ENCODE measurements at places on chromosomes 12 and 14.

- DNase-seq: peak; percentile 47
Observed at GRCh38 chr12:117444781-117445180, 83.4 kb upstream of the NOS1 start.

DNA sequence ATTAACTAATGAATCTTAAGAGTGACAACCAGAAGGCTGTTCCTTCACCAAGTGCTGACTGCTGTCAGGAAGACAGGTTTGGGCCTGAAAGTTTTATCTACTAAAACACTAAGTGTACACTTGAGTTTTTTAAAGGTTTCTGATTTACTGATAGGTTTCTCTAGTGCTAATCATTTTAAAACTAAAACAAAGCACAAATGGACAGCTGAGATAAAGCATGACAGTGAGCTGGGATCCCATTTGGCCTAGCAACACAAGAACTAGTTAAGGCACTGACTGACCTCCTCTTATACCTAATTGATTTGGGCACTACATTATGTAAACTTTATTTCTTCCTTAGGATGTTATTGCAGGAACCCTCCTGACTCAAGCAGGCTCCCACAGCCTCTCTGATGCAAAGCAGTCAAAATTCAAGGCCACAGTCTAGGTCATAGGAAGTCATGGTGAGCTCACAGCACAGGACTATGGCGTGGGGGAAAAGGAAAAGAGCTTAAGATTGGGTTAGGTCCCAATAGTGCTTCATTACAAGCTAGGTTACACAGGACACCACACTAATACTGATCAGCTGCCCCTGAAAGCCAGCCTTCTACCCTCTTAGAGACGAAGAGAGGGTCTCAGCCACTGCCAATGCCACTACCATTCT is 3.5 kb downstream of the STXBP6 start:
- DNase-seq: no peak

DNA sequence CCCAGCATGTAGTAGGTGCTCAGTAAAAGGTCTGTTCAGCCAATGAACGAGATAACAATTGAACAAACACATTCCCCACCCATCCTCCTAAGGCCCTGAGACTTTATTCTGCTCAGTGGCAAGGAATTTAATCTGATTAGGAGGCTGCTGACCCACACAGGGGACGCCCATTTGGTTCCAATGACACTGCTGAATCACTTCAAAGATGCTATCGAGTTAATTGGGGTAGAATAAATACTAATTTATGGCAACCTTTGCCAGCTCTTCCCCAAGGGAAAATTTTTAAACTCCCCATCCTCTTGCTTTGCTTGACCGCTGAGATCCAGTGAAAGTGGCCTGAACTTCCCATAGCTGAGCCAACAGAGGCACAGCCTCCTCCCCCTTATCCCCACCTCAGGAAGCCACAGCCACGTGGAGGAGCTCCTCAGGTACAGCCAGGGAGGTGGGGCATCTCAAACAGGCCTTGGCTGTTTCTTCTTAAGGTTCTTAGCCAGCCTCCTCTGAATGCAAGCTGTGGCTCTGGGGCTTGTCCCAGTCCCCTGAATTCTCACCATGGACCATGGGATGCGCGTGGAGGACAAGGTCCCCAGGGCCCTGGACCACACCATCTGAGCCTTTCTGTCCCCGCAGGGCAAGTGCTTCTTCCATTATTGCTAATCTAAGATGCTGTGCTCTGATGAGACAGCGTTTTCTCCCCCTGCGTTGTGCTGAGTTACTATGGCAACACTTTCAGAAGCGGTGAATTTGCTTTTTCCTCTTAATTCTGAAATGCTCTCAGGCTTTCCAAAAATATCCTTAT is 26.7 kb downstream of the C14orf132 start:
- DNase-seq: no peak

DNA sequence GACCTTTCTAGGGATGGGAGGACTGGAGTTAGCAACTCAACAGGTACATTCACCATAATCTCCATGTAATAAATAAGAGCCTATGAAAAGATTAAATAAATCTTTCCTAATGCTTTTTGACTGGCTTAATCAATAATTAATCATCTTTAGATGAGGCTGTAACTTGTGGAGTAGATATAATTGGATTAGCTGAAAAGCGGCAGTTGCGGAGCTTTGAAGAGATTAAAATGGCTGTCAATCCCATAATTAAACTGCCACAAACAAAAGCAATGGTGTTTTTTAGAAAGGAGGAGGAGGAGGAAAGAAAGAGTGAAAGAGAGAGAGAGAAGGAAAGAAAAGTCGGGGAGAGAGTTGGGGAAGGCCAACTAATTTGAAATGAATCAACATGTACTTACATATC is 70.7 kb upstream of the TMEM263 start:
- no peak for DNase-seq

DNA sequence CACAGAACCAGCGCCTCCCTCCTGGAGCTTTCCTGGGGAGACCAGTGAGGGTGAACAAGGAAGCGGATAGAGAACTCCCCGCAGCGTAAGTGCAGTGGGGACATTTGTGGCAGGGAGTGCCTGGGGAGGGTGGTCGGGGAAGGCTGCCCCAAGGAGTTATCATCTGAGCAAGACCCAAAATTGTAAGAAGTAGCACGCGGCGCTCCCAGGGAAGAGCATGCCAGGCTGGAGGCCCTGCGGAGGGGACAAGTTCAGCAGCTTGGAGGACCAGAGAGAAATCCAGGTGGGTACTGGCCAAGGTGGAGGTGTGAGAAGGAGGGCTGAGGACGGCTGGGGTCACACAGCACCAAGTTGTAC is 46.2 kb upstream of the RIMBP2 start:
- DNase-seq: no peak

GRCh38 chr12:24084800-24085199 is 135.3 kb upstream of the SOX5 start:
- no peak for DNase-seq

DNA sequence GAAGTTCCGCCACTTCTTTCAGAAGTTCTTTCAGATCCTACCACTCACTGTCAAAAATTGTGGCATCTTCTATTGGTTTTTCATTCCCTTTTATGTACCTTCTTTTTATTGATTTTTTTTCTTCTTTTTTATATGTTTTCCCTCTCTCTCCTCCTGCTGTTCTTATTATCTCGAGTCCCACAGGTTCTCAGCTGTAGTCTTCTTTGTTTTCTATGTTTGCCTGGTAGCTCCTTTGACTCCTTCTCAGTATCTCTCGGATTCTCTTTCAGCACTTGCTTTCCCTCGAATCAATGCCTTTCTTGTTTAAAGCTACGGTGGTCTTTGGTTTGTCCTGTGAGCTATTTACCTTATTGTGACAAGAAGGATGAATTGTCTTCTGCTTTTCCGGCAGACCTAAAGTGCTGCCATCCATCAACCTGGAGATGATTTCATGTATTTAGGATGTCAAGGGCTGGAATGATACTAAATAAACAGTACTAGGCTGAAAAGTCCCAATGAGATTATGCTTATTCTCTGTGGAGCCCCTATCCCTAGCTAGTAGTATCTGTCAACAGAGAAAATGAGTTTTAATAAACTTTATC is 541.7 kb downstream of the NOVA1 start:
- no peak for DNase-seq

- DNase-seq: no peak
Observed at GRCh38 chr12:40622246-40622838, 69.9 kb upstream of the CNTN1 start.

- no peak for DNase-seq
Observed at GRCh38 chr12:2261708-2262107, 208.9 kb downstream of the CACNA1C start.

DNA sequence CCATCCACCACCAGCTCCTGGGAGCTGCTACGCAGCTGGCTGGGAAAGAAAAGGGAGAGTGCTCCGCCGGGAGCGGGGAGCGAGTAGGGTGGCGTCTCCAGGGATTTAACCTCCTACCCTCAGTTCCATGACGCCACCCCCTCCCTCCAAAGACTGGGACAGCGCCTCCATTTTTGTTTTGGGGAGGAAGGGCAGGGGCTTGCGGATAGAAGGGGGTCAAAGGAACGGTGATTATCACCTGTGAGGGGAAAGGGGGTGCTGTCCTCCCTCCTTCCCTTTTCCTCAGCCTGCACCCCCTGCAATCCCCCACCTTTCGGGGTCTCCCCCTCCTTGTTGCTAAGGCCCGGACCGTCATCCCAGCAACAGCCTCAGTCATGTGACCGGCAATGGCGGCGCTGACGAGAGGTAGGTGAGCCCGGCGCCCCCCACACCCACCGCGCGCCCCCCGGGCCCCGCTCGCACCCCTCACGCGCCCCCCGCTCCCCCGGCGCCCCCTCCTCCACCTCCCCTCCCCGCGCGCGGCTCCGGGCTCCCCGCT is at the start of gene DTX3:
TSS of gene DTX3 (plus strand) at position 371 of the 538 bp plus-strand sequence. CDS start 1,694 bp downstream, outside the sequence.
- no peak for DNase-seq

DNA sequence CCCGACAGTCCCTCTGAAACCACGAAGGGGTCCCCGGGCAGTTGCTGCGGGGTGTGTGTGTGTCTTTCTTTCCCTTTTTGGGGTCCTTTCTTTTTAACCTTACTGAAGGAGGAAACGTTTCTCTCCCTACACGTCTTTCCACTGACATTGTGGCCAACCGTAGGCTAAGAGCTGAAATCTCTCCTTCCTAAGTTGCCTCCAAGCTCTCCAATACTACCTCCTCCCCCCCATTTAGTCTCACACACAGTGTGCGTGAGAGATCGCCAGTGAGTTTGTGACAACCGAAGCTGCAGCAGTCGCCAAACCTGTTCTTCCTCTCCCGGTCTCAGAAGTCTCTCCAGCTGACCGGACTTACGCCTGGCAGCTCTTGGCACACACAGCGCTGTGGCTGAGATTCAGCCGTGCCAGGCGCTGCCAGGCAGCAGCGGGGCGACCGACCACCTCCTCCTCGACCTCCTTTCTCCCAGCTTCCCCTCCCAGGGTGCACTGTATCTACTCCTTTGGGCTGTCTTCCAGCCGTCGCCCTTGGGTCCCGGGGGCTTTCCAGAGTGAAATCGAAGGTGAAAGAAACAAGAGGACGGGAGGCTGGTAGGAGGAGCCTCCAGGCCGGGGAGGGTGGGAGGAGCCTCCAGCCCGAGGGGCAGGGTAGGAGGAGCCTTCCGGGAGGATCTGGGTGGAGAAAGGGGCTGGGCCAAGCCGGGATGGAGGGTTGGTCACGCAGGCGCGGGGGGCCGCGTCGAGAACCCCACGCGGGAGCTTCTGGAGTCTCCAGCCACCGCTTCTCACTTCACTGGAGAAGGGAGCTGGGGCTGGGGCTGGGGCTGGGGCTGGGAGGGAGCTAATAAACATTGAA is at the start of gene TMTC2:
TSS of gene TMTC2 (plus strand) at position 739 of the 853 bp plus-strand sequence.
- DNase-seq: peak; percentile 66

DNA sequence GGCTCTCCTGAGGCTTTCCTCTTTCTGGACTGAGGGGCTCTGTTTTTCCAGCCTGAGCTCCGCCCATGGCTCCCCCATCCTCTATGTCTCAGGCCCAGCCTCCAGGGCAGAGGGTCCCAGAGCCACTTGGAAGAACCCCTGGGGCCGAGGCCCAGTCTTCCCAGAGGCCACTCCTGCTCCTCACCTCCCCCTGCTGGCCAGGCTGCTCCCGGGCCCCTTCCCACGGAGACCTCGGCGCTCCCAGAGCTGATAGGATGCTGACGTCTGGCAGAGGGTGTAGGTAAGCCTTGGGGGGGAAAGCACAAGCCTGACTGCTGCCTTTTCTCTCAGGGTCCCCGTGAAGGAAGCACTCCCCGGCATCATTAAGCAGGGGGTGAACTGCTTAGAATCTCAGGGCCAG is 51.4 kb downstream of the ERH start:
- no peak for DNase-seq

- no peak for DNase-seq
Observed at GRCh38 chr12:98757455-98757854, 112.4 kb downstream of the APAF1 start.

DNA sequence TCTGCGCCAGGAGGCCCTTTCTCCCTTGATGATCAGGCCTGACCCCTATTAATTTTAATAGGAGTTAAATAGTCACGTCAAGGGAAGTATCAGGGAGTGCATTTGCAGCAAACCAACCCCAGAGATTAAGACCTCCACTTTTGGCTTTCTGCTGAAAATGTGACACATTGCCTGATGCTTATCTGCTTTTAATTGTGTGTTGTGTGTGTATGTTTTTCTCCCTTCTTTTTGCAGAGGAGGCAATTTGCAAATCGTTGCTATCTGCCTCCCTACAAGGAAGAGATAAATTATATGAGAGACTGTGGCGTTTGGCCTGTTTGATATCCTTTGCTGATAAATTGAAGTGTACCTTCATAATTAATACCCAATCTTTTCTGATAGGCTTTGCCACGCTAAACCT is 822.9 kb downstream of the VRK1 start:
- no peak for DNase-seq

DNA sequence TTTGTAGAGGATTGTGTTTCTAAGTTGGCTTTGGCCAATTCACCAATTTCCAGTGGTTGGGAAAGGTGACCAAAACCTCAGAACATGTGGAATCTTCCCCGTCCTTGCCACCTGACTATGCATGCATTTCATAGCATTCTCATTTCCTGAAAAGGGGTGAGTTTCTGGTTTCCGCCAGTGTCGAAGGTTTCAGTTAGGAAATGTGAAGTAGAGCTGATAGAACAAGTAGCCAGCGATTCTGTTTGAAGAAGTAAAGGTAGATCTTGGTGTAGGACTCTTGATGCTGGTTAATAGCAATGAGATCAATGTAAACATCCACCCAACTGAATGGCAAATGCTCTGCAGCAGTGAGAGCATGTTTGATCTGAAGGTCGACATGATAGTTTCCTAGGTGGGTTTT is 15.9 kb downstream of the SMOC1 start:
- DNase-seq: no peak
